ENCODE measurements at places on chromosomes 6 and 20. TPM values are rescaled to one million over a fixed set of nuclear protein-coding genes. Genes with fewer than 3 reads are reported as not detected.
A peak's percentile ranks its signal among the peaks of the same experiment; 100 is the strongest.

- DNase-seq, result no peak
Measured at GRCh38 chr6:84953111-84953755, 188.8 kb upstream of the TBX18 start.

- DNase-seq, result no peak
Measured at GRCh38 chr6:126909493-126909892, 209.0 kb upstream of the RSPO3 start.

GRCh38 chr6:35662999-35663398 lies 25.7 kb downstream of the FKBP5 start:
- DNase-seq, result no peak

DNA sequence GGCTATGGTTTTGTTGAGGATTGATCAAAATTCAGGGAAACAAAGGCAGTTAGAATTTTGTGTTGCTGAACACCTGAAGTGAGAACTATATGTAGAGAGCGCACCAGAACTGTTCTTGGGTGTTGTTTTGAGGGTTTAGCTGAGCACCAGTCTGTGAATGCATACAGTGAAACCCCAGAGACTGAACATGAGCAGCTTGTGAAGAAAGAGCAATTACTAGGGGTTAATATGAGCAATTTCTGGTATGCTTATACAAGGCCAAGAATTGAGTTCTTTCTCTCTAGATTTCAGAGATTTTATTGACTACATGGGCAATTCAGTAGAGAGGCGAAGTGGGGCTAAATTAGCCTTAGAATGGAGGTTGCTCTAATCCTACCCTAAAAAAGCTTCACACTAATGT lies 93.9 kb downstream of the CD2AP start:
- DNase-seq, result no peak

DNA sequence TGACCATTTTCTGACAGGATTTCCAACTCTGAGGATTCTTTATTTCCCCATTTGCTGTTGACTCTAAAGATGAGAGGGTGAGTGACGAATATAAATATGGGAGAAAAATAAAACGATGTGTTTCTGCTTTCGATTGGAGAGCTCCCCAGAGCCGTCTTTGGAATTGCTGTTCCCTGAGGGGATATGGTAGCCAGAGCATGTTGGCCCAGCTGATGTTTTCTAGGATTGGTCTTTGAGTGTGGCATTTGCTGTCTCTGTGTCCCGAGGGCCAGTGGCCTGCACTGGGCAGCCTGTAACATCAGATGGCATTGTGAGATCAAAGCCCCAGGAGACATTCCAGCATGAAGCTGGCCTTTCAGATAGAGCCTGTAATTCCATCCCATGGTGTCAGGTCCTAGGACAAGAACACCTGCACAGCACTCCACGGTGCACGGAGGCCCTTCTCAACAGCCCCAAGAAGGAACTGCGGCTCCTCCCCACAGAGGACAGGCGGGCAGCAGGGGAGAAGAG lies 26.7 kb downstream of the PKIG start:
- DNase-seq, result no peak

DNA sequence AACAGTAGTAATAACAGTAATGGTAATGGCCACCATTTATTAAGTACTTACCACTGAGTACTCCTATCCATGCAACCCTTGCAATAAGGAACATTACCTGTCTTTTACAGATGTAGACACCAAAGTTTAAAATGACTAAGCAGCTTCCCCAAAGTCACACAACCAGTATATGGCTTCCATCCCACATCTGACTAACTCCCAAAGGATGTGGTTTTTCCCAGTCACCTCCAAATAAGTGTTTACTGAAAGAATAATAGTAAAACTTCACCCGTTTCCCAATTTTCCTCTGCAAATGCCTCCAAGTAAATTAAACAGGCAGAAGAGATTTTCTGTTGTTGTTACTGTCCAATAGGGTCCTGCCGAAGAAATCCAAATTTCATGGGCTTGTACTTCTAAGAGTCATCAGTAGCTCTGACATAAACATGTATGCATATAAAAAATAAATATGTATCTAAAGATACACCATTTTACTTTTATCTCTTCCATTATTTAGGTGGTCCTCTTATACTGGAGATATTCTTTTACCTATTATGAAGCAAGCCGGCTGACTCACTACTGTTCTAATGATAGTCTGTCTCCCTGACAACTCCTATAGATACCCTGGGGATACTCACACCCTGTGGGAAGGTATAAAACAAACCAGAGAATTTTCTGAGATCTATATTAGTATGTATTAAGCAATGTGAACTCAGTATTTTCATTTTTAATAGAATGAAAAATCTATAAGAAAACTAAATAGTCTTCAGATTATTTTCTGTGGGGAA lies 77.9 kb upstream of the ID4 start:
- DNase-seq, result no peak

DNA sequence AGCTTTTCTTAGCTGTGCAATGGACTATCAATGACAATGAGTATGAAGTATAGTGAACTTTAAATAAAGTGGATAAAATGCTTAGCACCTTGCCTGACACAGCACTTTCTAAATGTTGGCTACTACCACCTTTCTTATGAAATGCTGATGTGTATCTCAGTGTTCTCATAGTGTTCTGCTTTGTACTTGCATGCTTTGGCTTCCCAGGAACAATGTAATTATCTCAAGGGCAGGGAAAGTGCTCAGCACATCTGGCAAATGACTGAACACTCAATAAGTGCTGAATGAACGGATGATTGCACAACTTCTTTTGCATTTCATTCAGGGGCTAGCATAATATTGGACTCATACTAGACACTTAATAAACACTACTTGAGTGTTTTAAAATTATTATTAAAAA lies 28.2 kb upstream of the NOX3 start:
- no peak for DNase-seq

DNA sequence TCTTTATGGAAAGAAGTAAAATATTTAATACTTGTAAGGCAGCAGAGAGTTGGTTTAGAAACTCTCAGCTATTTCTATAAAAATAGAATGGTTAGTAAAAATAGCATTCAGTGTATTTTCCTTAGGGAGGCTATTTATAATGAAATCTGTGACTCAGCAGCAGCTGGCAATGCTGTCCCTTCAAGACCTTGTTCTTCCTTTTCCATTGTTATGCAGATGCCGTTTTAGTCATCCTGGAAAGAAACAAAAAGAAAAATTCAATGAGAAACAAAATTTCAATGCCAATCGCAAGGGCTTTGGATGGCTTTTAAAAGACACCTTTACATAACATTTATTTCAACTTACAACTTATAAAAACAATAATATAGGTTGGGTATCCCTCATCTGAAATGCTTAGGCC lies 17.5 kb downstream of the MPC1 start:
- no peak for DNase-seq

- no peak for DNase-seq
Measured at GRCh38 chr20:62754122-62754990, 41.9 kb upstream of the MRGBP start.

DNA sequence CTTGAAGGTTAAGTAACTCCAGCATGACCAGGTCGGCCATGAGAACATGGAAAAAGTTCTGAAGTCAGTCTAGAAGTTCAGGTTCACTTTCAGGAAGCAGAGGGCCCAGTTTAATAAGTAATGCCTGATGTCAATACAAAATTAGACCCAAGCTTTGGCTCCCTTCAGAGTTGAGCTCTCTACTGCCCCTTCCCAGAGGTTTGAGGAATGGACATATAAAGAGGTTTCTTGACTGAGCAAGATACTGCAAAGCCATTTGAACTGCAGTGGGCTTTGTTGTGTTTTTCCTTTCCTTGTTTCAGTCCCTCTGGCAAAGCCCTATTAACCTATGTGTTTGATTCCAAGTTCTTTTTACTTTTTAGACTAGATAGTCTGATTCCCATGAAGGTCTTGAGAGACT lies 97.8 kb upstream of the PREP start:
- no peak for DNase-seq

GRCh38 chr6:10398446-10399218 lies 16.2 kb downstream of the TFAP2A start:
- no peak for DNase-seq

DNA sequence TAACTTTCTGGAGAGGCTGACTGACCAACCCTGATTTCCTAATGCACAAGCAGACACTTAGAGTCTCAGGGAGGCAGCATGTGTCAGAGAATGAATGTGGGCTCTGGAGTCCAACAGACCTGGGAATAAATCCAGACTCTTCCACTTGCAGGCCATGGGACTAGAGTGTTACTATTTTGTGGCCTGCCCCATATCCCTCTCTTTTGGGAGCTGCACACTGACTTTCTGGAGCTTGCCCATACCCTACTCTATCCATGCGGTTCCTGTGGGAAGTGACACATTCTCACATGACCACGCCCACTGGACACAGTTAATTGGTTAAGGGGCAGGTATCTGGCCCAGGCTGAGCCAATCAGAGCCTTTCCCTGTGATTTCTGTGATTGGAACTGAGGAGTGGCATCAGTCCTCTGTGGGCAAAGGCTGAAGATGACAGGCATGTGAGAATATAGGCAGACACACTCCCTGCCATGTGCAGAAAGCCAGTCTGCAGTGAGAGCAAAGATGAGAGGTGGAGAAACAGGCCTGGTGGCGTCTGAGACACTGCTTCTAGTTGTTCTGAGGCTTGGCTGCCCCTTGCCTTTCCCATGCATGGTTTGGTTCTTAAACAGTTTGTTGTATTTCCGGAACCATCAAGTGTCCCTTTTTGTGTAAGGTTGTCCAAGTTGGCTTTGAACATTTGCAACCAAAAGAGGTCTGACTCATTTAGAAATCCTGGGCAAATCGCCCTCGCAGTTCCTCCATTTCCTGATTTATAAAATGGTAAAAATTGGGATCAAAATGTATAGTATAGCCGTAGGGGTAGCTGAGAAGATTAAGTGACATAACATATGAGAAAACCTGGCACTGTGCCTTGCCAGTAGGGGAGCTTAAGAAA lies 125.6 kb downstream of the CDC5L start:
- no peak for DNase-seq

DNA sequence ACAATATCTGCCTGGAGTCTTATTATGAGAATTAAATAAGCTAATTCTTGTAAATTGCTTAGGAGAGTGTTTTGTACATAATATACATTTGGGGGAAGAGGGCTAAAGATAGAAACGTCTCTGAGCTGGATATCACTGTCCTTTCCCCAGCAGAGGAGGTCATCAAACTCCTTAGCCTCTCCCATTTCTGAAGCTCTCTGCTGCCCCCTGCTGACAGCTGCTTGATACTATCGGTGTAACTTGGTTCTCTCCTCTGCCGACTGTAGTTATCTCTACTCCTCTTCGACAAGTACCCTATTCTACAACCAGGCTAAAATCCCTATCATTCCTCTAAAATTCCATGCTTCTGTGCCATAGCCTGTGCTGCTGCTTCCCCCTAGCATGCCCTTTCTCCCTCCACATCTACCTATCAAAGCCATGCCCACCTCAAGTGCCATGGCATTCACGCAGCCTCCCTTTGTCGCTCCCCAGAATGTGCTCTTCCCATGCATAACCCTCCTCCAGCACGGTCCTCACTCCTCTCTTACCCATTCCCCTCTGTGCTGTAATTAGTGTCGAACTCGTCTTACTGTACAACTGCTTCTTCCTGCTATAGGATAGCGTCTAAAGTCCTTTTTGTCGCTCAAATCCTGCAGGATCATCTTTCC lies 101.2 kb downstream of the EPM2A start:
- peak; percentile 80 for DNase-seq

DNA sequence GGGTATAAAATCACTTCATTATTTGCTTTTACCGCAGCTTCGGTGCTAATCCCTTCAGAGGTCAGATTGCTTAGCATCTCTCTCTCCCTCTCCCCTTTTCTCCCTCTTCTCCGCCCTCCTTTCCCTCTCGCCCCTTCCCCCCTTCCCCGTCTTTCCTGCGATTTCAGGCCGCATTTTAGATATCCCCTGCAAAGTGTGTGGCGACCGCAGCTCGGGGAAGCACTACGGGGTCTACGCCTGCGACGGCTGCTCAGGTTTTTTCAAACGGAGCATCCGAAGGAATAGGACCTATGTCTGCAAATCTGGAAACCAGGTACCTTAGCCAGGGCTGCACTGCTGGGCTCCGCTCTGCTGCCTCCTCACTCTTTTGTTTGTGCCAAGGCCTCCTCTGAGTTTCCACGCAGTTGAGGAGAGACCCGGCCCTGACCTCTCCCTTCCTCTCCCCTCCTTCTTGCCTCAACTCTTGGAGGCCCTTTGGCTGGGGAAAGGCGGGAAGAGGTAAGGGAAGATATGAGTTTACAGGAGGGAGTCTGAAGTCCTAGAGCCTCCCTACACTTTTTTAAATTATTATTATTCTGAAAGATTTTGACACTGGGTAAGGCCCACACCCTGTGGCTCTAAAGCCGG lies 5.6 kb downstream of the NR2E1 start:
- no peak for DNase-seq

Gene SNAI1
- 12.8 TPM for polyA plus RNA-seq

Gene TTBK1
- polyA plus RNA-seq, result 0.43 TPM

Gene PRSS35
- polyA plus RNA-seq, result 37.5 TPM

Gene ID4
- 125 TPM for polyA plus RNA-seq

Gene REM1
- polyA plus RNA-seq, result 0.49 TPM

Gene GSTA2
- polyA plus RNA-seq, result 0.27 TPM

Gene VARS2
- 64.7 TPM for polyA plus RNA-seq

Gene TGIF2
- polyA plus RNA-seq, result 56.4 TPM

Gene GPX5
- polyA plus RNA-seq, result not detected

Gene VGLL2
- polyA plus RNA-seq, result not detected

Gene PCSK2
- polyA plus RNA-seq, result 0.62 TPM

Gene BMP5
- polyA plus RNA-seq, result 2.9 TPM

Gene MROH8
- polyA plus RNA-seq, result 7.2 TPM

Gene EYA4
- polyA plus RNA-seq, result 16.7 TPM

Gene EDN3
- polyA plus RNA-seq, result 6.1 TPM

Gene PEX6
- 33.0 TPM for polyA plus RNA-seq

Data from renal pelvis (tissue), 12 donors.